ENCODE measurements at places on chromosomes 12 and 14.

GRCh38 chr14:36684946-36685345 is 23.3 kb downstream of the PAX9 start:
- DNase-seq, result no peak

- no peak for DNase-seq
Measured at GRCh38 chr12:49974231-49974675, 1.5 kb downstream of the AQP6 start.

DNA sequence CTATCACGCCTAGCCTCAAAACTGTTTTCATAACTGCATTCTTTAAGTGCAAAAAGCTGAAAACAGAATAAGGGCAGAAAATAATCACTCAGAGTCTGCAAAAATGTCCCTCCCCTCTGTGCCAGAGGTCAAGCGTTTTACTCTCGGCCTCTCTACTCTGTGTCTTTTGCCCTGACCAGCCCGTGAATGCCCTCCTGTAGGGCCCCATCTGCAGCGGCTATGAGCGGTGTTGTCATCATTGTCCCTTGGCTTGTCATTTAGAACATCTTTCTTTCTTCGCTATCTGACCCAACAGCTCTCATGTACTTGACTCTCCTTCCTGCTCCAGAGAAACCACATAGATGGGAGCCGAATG is 21.7 kb downstream of the ELK3 start:
- no peak for DNase-seq

DNA sequence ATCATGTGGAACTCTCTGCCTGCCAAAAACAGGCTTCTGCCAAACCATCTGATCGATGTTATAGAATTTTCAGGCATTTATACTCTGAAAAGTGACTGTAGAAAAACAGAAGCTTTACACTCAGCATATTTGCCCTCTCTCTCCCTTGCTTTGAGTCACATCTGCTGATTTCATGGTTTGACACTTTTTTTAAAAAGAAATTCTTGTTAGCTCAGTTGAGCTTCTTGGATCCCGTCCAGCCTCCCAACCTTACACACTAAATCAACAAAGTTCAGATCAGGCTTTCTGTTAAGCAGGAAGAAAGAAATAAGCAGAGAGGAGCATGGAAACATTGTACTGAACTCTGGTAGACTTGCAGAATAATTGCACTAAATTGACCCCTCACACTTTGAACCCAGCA is 193.6 kb upstream of the SEL1L start:
- DNase-seq, result no peak

DNA sequence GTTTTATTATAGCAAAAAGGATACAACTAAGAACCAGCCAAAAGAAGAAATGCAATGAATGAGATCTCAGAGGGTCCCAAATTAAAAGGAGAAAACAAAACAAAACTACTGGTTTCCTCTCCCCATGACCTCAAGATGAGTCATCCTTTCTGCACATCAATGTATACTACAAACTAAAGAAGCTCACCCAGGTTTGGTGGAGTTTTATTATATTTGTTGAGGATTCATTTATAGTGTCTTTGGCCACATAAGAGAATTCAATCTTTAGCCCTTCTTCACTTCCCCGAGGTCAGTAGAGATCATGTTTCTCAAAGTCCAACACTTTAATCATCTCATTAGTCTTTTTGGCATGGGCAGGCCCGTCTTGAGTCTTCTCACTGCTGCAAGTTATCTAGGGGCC is 210.6 kb downstream of the SLC6A15 start:
- no peak for DNase-seq

- DNase-seq, result no peak
Measured at GRCh38 chr12:68791897-68792481, 16.0 kb upstream of the MDM2 start.

DNA sequence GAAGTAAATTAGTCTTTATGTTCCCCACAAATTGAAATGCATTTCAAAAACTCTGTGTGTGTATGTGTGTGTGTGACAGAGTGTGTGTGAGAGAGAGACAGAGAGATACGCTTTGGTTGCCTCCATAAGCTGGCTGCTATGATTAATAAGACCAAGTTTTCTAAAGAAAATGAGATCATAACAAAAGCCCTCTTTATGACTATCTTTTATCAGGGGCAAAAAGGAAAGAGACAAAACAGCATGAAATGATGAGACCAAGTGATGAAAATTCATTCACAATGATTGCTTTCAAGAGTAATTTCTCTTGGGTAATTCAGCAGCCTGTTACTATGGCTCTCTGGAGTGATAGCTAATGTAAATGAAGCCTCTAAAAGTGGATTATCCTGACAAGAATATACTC is 277.6 kb upstream of the PLEKHG7 start:
- no peak for DNase-seq

DNA sequence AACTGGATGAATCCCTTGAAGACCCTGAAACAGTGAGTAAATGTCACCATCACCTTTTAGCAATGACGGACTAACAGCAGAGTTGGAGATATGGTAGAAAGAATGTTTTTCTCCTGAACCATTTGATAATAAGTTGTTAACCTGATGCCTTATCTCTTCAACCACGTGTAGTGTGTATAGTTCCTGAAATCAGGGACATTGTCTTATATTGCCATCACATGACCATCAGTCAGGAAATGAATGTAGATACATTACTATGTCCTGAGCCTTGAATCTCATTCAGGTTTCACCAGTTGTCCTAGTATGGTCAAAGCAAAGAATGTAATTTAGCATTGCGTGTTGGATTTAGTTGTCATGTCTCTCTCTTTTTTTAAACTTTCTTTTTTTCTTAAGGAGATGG is 15.7 kb downstream of the ATP6V0A2 start:
- no peak for DNase-seq

- no peak for DNase-seq
Measured at GRCh38 chr12:304805-305204, 42.2 kb upstream of the SLC6A13 start.
